ENCODE measurements at places on chromosomes 11 and 22.
A peak's percentile ranks its signal among the peaks of the same experiment; 100 is the strongest.

- no peak for DNase-seq
Observed at GRCh38 chr11:111361874-111362273, 17.2 kb downstream of the POU2AF1 start.

DNA sequence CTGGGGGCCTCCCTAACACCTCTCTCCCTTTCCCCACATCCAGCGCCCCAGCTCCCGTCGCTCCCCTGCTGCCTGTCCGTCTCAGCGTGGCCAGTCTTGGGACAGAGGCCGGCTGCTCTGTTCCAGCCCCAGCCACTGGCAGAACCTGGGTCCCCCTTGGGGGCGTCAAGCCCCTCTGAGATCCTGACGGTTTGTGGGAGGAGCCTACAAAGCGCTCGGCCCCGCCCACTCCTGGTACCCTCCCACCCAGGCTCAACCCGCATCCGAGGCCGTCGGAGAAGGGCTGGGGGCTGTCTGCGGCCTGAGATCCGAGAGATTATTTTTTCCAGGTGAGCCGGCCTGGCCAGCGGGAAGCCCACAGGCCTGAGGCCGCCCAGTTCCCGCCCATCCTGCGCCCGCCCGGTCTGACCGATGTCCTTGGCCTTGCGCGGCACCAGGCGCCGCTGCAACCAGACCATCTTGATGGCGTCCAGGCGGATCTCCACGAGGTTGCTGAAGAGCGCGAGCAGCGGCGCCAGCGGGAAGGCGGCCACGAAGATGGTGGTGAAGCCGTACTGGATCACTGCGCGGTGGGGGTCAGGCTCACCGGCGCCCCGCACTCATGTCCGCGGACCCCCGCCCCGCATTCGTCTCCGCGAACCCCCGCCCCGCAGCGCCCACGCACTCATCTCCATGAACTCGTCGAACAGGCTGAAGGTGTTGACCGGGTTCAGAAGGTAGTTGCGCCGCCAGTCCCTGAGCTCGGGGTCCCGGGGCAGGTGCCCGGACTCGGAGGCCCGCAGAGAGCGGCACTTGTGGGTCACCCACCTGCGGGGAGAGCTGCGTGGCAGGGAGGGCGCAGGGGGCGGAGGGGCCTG is 5.5 kb upstream of the SIGIRR start:
- no peak for DNase-seq

GRCh38 chr11:10539339-10539738 is 1.6 kb downstream of the RNF141 start:
- no peak for DNase-seq

DNA sequence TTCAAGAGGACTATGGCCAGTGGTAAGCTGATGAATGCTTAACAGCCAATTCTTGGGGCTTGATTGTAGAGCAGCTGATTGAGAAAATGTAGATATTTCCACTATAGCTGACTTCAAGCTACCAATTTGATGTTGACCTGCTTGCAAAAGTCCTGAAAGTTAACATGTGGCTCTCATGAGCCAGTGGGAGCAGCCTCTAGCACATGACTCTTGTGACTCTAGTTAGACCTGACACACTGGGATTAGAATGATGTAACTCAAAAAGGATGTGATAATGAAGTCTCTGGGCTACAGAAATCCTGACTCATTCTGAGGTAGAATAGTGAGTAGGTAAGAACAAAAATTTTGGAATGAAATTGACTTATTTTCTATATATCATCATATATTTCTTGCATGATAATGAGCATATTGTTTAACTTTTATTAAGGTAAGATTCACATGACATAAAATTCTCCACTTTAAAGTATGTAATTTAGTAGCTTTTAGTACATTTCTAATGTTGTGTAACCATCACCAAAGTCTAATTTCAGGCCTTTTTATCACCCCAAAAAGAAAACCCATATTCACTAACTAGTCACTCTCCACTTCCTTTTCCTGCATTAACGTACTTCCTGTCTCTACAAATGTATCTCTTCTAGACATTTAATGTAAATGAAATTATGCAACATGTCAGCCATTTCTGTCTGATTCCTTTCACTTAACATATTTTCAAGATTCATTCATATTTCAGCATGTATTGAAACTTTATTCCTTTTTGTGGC is 16.1 kb upstream of the OR52H1 start:
- no peak for DNase-seq

- peak; percentile 48 for DNase-seq
Observed at GRCh38 chr11:12287374-12288211, 89.8 kb upstream of the PARVA start.

GRCh38 chr22:38638728-38639127 is 17.5 kb downstream of the FAM227A start:
- no peak for DNase-seq

DNA sequence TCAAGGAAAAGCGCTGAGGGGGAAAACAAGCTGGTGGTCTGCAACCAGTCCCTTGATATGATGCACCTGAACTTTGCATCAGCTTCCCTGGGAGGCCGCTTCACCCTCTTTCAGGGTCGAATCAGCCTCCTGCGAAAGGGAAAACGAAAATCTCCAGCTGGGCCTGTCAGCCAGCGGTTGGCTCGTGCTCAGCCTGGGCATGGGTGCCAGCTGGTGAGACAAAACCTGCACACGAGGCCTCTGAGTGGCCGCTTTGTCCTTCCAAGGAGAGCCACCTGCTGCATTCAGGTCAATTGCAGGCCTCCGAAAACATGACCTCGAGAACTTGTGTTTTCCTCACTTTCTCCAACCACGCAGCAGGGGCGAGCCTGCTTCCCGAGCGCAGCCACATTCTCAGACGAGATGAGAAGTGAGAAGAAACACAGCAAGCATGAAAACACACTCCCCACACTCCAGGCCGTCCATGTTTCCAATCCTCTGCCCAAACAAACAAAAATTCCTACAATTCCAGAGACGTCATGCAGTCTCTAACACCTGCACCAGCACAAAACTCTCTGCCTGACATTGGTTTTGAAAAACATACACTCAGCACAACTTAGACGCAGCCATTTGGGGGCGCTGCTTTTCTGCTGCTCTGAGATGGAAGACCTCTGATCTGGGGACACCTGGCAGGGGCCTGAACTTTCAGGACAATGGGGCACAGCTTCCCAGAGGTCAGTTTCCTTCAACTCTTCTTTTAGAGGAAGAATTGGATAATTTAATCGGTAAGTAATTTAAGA is 77.1 kb downstream of the DHCR7 start:
- DNase-seq = no peak

GRCh38 chr11:528815-529727 is 6.3 kb downstream of the HRAS start:
- no peak for DNase-seq

DNA sequence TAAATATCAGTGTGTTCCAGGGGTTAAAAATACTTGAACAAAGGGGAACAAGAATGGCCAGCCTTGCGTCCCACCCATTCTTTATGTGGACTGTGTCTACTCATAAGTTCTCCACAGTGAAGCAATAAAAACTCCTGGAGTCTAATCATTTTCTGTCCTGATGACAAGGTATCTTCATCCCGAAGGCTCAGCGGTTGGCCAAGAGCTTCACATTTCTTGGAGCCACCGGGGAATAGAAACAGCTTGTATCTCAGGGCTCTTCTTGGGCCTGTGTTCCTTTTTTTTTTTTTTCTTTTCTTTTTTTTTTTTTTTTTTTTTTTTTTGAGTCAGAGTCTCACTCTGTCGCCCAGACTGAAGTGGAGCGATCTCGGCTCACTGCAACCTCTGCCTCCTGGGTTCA is 36.8 kb upstream of the ADORA2A start:
- DNase-seq = no peak

DNA sequence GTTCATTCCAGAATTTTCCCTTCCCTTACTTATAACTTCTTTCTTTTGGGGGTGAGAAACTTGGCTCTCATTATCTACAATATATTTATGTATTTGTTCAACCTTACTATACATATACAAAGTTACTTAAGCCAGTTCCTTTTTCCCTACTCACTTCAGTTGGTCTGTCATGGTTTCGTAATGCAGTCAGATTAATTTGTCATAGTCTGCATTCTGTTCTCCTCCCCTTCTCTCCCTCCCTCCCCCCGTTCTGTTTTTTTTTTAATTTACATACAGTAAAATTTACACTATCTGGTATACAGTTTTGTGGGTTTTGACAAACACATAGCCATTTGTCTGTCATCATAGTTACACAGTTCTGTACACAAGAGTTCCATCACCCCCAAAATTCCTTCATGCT is 71.8 kb upstream of the ADORA2A start:
- no peak for DNase-seq

DNA sequence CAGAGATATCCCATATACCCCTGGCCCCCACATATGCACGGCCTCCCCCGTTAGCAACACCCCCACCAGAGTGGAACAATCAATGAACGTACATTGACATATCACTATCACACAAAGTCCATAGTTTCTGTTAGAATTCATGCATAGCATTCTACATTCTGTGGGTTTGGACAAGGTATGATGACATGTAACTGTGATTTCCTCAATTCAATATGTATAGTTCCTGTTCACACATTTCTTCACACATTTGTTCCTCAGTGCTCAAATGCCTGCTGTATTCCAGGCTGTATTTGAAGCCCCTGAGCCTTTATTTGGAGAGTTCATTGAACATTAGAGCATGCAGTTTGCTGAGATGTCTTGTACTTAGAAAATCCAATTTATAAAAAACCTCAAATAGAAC is 69.9 kb downstream of the PTPRJ start:
- DNase-seq = no peak

GRCh38 chr11:17883946-17884345 is 128.9 kb downstream of the SERGEF start:
- DNase-seq = no peak

DNA sequence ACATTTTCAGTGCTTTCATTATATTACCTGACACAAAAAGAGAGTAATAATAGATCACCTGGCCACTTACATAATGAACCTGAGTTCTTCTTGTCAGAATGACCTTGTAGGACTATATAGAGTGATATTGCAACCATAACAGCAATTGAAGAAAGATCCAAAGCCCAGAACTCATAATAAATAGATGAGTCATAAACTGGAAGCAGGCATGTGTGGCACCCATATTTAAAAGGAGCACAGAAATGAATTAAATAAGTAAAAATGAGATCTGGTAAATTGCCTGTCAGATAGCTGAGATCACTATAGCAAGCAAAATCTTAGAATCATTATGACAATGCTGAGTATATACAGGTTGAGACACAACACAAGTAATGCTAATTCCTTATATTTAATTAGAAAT is 331.8 kb downstream of the AASDHPPT start:
- no peak for DNase-seq

DNA sequence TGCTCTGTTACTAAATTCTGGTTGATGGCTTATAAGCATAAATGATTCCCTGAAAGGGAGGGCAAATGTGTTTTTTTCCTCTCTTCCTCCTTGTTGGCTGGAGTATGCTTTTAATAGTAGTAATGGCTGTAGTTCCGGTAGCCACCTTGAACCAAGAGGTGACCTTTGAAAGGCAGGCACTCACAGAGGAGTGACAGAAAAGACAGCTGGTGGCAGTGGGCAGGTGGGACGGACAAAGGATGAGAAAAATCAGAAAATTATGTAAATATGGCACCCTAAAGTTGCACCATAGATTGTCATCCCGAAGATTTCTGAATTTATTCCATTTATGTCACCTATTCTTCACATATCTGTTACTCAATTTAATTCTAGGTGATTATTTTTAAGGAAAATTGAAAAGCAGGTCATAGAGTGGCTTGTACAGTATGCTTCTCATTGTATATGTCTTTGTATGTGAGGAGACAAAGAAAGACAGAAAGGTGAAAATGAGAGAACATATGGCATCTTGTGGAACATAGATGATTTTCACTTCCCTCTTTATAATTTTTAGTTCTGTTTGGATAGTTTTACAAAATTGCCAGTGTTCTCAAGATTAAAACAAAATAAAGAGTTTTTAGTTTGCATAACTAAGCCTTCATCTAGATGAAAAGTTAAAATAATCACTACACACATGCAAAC is 17.0 kb downstream of the CASP12 start:
- DNase-seq = no peak

DNA sequence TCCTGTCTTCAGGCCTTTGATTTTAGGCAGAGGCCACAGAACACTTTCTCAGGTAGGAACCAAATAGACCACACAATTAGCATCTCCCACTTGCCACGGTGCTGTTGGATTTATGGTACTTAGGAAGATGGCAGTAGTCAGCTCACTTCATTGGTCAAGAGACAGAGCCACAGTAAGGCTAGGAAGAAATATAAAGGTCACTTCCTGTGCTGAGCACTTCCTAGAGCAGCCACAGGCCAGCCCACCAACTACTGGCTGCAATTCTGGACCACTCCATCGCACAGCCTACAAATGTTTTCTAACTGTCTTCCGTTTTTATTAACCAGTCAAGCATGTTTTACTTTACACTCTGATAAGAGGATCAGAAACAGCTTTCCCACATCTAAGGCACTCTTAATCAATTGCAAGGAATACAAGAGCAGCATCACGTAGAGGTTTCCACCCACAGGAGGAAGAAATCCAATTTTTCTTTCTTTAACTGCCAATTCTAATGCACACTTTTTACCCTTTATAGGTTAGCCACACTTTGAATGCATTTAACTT is 54.7 kb downstream of the ABTB2 start:
- no peak for DNase-seq

DNA sequence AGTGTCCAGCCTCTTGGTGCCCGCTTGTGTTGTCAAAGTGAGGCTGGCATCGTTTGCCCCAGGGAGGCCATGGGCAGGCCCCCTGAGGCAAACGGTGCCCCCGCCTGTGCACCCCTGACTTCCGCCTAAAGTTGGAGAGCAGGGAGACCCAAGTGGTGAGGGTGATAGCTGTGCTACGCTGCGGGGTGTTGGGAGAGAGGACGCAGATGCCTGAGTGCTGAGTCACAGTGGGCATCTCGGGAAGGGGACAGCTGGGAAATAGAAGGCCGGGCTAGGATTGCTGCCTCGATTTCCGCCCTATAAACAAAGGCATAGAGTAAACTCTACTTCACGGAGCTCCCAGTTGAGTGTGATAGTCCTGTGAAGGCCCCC is 5.8 kb downstream of the GRIK4 start:
- no peak for DNase-seq

DNA sequence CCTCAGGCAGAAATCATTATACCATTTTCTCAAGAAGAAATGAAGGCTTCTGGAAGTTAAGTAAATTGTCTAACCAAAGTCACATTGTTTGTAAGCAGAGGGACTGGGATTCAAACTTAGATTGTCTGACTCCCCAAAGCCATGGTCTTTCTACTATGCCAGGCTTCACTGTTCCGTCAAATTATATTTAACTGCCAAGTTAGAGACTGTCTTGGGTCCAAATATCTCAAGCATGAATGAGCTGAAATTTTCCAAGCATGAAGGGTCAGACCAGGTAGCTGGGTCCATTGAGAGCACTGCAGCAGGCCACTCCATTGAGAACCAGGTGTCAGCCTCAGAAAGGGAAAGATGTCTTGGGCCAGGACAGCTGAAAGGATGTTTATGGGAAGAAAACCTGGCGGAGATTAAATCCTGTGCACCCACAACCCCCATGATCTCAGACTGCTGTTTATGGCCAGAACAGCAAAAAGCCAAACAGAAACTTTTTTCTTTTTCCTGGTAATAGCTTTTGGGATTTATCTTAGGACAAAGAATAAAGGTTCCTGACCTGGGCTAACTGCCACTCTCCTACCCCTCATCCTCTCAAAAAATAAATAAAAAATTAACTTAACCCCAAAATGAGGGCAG is 612.3 kb downstream of the INSC start:
- no peak for DNase-seq
